ENCODE measurements at places on chromosomes 11 and 22.

DNA sequence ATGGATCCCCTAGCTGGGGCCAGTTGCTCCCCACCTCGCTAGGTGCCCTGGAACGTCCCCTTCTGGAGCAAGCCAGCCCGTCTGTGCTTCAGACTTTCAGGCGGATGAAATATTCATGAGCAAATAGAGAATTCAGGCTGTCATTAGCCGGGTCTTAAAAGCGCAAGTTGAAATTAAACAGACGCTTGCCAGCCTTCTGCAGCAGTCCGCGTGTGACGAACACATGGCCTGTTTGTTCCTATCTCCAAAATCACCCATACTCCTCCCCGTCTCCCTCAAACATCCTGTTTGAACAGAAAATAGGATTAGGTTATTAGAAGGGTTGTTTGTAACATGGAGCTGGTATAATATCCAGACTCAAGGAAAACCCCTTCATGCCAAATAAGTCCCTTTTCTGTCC, 38.7 kb downstream of the MYO18B start:
- no peak for DNase-seq

DNA sequence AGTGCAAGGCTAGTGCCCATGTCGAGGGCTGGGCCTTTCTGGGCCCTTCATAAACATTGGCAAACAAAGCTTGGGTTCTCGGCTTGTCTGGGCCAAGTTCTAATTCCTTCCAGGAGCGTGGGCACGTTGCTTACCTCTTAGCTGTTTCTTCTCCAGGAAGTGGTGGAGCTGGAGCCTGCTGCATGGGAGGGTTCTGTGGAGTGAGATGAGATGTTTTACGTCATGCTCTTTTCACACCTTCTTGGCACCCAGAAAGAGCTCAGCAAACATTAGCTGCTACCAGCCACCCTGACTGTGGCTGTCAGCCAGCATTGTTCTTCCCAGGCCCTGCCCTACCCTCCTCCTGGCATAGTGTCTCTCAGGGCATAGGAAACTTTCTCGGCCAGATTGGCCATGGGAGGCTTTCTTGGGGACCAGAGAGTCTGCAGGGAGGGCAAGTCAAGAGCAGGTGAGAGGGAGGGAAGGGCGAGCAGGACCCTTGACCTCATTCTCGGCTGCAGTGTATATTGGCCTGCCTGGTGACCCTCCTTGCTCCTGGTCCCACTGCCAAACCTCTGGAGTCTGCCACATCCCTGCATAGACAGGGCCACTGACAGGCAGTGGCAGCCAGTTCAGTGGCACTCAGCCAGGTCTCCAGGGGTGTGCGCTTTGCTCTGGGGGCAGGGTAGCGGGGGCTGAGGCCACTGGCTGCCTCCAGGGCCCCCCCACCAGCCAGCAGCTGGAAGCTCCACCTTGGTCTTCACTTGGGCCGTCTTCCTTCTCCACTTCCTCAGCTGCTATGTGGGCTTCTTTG, 98.8 kb downstream of the BCR start:
- peak; percentile 13 for DNase-seq

DNA sequence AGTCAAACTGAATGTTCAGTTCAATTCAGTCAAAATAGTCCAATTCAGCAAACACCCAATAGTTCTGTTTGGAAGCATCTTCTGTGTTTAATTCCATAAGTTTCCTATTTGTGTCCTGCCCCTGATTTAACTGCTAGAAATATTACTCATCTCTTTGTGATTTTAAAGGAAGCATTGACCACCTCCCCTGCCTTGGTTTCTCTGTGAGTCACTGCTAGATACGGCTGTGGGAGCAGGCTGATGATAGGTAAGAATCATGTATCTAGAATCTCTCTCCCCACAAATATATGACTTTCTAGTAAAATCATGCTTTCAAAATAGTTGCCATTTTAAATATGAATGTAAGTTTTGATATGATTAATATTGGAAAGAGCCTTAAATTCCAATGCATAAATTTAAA, 888.5 kb downstream of the NTM start:
- no peak for DNase-seq

DNA sequence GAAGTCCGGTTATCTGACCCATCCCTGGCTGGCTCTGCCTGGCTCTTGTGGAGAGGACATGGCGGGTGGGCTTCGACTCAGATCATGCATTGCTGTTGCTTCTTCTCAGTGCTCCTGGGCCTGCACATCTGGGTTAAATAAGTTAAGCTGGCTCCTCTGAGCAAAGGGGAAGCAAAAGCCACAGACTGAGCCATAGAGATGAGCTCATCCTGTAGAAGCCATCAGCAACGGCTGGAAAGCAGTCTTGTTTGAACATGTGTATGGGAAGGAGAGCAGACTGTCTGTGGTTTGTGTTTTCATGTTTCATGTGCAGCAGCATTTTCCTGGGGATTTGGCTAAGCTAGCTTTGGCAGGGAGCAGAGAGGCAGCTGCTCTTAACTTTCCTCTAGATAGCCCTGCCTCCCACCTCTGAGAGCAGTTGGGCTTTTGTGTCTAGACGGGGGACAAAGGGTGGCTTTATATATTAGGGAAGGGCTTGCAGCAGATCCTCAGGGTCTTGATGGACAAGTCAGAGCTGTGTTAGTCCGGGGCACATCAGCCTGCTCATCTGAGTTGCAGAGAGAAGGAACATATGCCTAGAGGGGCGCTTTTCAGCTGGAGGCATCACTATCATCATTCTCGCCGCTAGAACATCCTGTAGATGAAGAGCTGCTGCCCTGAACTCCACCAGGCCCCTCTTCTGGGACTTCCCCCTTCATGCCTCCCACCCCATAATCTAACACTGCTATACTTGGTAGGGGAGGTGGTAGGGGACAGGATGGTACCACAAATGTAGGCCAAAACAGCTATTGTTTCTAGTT, 14.9 kb downstream of the DCPS start:
- peak; percentile 21 for DNase-seq

DNA sequence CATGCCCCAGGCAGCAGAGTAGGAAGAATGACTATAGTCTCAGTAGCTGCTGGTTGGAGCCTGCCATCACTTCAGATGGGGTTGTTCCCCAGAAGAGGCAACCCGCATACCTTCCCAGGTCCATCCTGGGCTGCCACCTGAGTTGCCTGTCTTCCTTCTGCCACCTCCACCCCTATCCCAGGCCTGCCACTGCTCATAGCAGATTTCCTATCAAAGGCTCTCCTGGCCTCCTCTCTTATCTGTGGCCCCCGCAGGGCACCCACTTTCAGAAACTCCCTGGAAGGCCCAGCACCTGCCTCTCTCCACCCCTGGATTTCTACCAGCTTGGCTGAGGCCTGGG, 649 bp upstream of the NR1H3 start:
- no peak for DNase-seq

DNA sequence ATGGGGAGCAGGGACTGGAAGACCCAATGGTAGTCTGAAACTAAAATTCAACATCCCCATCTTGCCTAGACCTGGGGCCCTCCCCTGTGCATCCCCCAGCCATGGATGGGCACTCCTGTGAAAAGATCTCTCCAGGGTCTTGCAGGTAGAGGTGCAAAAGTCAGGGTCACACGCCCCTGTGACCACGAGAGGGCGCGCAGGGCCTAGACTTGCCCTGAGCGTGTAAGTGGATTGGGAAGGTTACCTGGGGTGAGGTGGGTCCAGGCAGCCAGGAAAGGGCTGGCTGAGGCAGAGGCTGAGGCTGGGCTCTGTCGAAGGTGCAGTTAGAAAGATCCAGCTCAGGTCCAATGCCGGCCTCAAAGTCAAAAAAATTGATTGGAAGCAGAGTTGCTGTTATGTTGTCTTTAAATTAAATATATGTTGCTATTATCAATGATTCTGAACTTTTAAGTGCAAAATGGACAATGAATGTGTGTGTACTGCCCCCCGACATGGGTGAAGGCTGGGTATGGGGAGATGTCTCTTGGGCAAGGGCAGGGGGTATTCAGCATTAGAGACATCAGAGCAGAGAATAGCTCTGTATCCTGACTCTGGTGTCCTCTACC, 4.8 kb upstream of the POU2F3 start:
- peak; percentile 29 for DNase-seq

GRCh38 chr11:2664791-2665525, 34.8 kb downstream of the KCNQ1OT1 start:
- DNase-seq = no peak

DNA sequence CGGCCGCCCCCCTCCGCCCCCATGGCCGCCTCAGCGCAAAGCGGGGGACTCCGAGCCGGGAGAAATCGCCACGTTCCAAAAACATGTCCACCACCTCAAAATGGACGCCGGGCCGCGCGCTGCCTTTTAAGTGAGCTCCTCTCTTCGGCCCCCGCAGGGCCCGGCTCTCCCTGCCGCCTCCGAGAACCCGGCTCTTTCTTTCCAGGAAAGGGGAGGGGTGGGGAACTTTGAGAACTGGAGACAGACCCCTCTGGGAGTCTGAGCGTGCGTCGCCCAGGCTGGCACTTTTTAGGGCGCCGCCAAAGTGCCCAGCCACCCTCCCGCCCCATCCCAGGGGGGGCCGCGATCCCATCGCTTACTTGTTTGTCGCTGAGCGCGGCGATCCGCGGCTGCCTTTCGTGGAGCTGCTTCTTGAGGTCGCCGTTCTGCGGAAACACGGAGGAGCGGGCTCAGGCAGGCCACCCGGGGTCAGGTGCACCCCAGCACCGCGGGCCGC, 1.6 kb downstream of the PHF21B start:
- DNase-seq = no peak

- no peak for DNase-seq
Measured at GRCh38 chr11:6986487-6986886, 33.7 kb downstream of the ZNF214 start.

GRCh38 chr11:66126808-66127555, 56.9 kb downstream of the PACS1 start:
- DNase-seq = peak; percentile 71

GRCh38 chr11:279966-280705, 1.9 kb downstream of the NLRP6 start:
- DNase-seq = peak; percentile 41

DNA sequence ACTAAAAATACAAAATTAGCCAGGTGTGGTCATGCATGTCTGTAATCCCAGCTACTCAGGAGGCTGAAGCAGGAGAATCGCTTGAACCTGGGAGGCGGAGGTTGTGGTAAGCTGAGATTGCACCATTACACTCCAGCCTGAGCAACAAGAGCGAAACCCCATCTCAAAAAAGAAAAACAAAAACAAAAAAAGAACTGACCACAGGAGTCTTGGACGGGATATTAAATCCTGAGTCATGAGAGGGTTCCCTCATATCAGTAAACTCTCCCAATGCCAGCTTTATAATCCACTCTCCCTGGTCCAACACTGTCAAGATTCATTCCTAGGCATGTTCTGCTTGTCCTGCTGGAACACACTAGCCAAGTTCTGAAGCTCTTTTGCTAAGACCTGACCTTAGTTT, 61.5 kb upstream of the EP300 start:
- no peak for DNase-seq

GRCh38 chr22:38050720-38051119, 6.5 kb upstream of the PICK1 start:
- DNase-seq = no peak

- DNase-seq = no peak
Measured at GRCh38 chr11:67519726-67520125, 3.5 kb downstream of the CABP2 start.

- DNase-seq = no peak
Measured at GRCh38 chr11:123323568-123323967, 106.5 kb upstream of the GRAMD1B start.

- DNase-seq = no peak
Measured at GRCh38 chr22:47160781-47161520, 398.5 kb downstream of the TBC1D22A start.

DNA sequence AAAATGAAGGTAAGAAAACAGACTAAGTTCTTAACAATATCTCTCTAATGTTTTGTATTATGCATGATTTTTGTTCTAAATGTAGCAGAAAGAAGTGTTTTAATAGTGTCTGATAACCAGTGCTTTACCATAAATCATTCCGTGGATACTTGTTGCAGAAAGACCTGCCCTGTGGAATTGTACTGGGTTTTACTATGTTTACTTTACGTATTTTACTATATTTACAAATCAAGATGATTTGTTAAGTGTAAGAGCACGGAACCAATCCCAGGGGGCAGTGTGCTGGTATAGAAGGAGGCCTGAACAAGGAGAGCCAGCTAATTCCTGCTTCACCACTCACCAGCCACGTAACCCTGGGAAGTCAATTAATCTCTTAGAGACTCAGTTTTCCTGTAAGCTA, 1.4 kb downstream of the HTR3B start:
- DNase-seq = no peak

DNA sequence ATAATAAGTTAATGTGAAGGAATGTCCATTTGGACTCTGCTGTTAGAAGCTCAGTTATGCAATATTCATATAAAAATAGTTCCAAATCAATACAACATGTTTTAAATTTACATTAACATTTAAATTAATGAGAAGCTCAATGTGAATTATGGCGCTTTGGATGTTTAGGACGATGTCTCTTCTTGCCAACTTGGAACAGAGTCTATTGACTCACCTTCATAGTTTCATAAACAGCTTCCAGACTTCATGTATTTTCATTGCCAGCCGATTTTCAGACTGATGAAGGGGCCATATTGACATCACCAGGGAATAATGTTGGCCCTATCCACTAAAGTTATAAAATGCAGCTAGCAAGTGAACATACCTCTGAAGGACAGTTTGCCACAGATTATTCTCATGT, 1136.2 kb downstream of the LRRC4C start:
- DNase-seq = no peak

DNA sequence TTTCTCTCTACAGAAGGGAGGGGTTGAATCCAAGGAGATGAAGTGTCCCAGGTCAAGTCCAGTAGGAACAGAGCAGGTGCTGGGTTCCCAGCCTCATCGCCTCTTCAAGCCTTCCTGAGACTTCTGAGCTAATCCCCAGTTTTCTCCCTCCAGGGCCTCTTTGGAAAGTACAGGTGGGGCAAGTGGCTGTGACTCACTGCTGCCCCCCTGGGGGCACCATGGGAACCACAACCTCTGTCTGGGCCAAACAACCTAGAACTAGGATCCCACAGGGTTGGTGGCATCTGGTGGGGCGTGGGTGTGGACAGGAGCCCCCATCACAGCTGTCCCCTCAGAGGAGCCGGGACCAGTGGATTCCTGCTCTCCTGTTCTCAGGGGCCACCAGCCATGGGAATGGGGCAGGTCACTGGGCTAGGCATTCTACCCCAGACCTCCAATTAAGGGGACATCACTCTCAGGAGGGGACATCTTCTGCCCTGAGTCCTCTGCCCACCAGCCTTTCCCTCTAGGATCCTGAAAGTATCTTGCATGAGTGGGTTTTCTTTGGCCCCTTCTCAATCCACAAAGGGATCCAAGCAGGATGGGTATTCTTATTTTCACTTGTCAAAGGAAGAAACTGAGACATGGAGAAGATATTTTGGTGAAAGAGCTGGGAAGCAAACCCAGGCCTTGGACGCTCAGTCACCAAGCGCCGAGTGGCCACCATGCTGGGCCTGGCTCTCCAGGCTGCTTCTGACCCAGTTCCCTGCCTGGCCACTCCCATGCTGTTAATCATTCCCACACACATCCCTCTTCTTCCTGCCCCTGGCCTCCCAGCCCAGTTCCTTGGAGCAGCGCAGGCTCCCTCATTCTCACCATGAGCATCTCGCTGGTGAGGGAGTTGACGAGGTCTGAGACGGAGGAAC, 23.8 kb downstream of the LRRC10B start:
- DNase-seq = peak; percentile 19

- DNase-seq = no peak
Measured at GRCh38 chr22:50419116-50419515, 55.7 kb downstream of the SBF1 start.

GRCh38 chr22:44297470-44298061, 15.2 kb downstream of the SHISAL1 start:
- DNase-seq = no peak

GRCh38 chr11:96023275-96023674, 99.4 kb upstream of the MTMR2 start:
- no peak for DNase-seq

GRCh38 chr11:92890846-92891245, 78.6 kb upstream of the MTNR1B start:
- DNase-seq = no peak

GRCh38 chr11:24206030-24206429, 290.8 kb upstream of the LUZP2 start:
- DNase-seq = no peak

Measured in CD4-positive, alpha-beta T cell treated with Interleukin-6 at 100 ng/mL for 8 hours (primary cell).